ENCODE measurements at places on chromosomes 4 and X. TPM values are rescaled to one million over a fixed set of nuclear protein-coding genes. Genes with fewer than 3 reads are reported as not detected.

The BBS7 gene
- total RNA-seq = 19.1 TPM

The EVC gene
- 39.1 TPM for total RNA-seq

The MSX1 gene
- 13.4 TPM for total RNA-seq

The DSPP gene
- not detected for total RNA-seq

DNA sequence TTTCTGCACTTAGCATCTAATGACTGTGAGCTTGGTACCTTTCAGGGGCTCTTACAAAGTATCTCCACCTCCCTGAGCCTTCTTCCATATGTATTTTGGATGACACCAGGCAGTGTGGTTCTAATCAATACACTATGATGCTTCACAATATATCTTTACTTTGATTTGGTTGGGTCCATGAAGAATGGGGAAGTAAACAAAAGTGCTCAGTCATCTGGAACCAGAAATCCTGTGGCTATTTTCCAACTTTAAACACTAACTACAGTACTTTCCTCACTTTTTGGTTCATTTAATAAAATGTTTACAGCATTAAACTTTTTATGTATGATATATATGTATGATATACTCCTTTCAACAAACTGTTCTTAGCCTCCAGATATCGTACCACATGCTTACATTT, 216.4 kb upstream of the AFF2 start:
- H3K4me3 ChIP-seq = no peak overlapping the region
- no peaks in the 10 kb centered on the region for H3K27me3 ChIP-seq
- H3K27ac ChIP-seq = no peak overlapping the region
- no peak for DNase-seq
- no peaks in the 10 kb centered on the region for H3K36me3 ChIP-seq

GRCh38 chr4:147824316-147824715, 92.4 kb downstream of the ARHGAP10 start:
- H3K4me1 ChIP-seq = peaks cover 39% of the 10 kb centered on the region
- H3K27me3 ChIP-seq = no peaks in the 10 kb centered on the region
- no peak overlapping the region for H3K27ac ChIP-seq

Data from thyroid gland (tissue), 4 donors.